EH (cell line): ENCODE measurements at places on chromosomes 12 and 14.

GRCh38 chr12:5480218-5480937, 48.5 kb downstream of the NTF3 start:
- DNase-seq = peak; percentile 46

DNA sequence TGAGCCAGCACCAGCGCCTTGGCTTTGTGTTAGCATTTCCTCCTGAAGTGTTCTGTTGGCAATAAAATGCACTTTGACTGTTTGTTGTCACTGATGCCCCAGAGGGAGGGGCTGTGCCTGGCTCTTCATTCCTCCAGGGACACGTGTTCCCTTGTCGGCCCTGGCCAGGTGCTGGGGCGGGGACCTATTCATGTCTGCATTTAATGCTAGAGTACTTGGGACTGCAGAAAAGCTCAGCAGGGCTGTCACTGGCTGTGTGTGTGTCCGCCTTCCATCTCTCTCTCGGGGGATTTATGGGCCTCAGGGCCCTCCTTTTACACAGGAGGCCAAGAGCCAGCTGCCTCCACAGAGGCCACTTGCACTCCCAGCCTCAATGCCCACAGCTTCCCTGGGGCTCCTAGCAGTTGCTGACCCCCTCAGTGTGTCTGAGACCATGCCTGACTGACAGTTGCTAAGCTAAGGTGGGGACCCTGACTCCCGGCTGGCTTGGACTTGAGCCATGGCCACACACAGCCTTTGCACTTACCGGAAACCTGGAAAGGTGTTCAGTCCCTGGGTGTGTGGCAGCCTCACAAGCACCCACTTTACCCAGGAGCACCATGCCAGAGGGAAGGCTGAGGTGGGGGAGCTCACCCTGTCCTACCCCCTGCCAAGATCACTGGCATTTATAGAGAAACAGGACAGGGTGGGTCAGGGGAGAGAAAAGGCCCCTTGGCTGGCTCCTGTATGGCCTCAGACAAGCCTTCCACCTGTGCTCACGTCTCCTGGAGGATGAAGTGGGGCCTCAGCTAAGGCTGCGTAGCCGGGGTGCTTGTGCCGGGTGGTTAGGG, 27.8 kb downstream of the HIP1R start:
- no peak for DNase-seq

GRCh38 chr12:121792607-121793439, 665 bp downstream of the RHOF start:
- no peak for DNase-seq

- DNase-seq = no peak
Observed at GRCh38 chr12:96241431-96241830, 47.3 kb downstream of the ELK3 start.

- DNase-seq = no peak
Observed at GRCh38 chr12:96224219-96224615, 30.0 kb downstream of the ELK3 start.

DNA sequence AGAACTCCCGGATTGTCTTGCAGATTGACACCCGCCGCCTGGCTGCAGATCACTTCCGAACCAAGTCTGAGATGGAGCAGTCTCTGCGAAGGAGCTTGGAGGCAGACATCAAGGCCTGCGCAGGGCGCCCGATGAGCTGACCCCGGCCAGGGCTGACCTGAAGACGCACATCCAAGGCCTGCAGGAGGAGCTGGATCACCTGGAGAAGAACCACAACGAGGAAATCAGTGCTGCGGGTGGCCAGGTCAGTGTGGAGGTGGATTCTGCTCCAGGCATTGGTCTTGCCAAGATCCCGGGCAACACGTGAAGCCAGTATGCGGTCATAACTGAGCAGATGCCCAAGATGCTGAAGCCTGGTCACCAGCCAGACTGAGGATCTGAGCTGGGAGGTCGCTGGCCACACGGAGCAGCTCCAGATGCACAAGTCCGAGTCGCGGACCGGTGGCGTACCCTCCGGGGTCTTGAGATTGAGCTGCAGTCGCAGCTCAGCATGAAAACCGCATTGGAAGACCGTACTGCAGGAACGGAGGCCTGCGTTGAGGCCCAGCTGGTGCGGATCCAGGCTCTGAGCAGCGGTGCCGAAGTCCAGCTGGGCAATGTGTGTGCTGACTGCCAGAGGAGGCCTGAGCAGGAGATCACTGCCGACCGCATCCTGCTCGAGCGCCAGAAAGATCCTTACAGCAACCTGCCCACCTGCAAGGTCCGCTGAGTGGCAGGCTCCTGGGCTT, 12.4 kb upstream of the A2M start:
- no peak for DNase-seq

DNA sequence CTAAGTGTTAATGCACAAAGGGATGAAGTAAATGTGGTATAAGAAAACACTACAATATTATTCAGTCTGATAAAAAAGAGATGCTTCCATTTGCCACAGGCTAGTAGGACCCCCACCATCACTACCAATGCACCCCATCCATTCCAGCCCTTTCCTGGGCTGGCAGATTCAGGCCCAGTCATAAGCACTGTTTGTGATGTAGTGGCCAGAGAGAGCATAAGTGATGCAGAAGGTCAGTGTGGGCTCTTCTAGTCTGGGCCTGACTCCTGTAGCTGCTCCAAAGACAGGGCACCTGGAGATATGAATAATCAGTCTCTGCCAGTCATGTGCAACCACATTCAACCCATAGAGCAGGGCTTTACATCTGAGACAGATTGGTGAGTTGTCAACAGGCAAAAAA, 1294.7 kb downstream of the TMEM121 start:
- DNase-seq = no peak

- DNase-seq = no peak
Observed at GRCh38 chr12:124561231-124561630, 6.2 kb downstream of the NCOR2 start.

DNA sequence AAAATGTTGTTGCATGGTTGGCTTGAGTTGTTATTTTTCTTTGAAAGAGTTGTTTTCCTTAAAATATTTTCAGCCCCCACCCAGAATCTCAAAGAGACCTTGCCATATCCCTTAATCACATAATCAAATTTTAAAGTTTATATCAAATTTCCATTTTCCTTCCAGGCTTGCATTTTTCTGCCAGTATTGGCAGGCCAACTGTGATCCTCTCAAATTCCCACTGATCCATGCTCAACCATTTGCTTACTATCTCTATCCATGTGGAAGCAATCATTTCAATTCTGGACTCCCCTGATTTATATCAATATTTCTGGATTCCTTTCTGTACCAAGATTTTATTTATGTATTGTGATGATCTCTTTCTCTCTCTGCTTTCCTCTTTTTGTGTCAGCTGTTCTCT, 64.2 kb upstream of the PYGL start:
- no peak for DNase-seq

DNA sequence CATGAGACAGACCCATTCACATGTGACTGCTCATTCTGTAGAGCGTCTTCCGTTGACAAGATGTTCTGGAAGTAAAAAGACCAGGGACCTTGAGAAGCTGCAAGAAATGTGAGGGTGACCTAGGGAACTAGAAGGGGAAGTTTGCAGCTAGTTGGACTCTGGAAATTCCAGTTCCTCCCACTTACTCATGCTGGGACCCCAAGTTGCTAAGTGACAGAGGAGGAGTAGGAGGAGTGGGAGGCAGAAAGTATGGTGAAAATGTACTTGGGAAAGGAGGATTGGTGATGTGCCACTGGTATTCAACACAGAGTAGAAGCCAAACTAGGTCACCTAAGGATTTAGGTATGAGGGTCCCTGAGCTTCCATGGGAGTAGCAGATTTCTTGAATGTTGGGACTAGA, 132.4 kb downstream of the KCNA5 start:
- no peak for DNase-seq

DNA sequence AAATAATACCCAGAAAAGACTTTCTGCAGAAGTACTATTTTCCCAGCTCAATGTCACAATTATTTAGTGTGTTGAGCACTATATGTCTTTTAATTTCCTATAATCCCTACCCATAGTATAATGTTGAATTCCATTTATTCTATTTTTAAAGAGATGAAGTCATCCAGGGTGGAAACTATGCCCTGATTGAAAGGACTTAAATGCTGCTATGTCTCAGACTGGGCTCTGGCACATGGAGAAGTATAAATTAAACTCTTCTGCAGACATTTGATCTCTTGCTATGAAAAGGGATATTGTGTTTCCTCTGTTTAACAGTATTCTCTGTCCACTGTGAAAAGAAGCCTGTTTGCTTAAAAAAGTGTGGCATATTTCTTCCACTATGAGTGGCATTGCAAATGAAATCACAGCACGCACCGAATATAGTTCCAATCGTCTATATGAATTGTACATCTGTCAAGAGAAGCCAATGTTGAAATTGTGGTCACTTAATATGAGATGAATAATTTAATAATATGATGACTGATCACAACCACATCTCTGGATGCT, 192.3 kb downstream of the BCAT1 start:
- no peak for DNase-seq

GRCh38 chr14:63632932-63633514, 8.6 kb downstream of the WDR89 start:
- peak; percentile 46 for DNase-seq

- no peak for DNase-seq
Observed at GRCh38 chr12:66899588-66899987, 220.7 kb upstream of the GRIP1 start.

DNA sequence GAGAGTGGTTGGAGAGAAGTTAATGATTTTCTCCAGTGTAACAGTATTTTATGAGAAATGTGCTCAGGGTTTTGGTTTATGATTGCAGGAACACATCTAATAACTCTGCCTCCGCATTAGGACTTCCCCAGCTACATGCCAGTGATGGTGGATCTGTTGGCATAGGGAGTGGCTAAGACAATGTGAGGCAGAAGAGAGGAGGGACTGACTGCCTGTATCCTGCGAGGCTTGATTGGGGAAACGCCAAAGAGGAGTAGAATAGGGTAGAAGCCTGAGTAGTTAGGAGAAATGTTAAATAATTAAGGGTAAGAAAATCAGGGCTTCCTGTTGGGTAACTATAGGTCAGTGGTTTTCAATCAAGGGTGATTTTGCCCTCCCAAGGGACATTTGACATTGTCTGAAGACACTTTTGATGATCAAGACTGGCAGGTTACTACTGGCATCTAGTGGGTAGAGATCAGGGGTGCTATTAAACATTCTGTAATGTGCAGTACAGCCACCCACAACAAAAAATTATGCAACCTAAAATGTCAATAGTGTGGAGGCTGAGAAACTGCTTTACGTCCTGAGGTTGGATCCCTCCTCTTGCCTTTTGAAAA, 12.8 kb downstream of the TDG start:
- DNase-seq = no peak

DNA sequence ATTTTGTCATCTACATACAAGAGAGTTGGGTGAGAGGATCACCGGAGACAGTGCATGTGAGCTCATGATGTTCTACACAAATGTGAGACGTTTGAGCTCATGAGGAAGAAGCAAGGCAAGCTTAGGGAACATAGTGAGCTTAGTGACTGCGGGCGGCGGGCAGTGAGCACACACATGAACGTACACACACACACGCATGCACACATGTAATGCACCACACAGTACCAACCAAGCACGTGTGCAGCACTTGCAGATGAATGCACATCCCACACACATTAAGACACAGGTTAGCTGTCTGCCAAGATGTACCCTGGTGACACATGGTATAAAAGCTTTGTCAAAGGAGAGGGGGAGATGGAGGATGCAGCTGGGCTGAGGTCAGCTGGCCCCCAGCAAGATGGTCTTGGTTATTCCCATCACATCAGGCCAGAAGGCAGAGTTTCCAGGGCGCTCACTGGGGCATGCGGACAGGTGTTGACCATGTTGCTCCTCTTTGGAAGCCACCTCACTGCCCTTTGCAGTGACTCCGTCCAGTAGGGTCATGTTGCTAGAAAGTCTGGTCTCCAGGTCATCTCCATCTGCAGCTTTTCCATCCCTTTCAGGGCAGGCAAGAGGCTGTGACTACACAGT, 8.7 kb upstream of the CACNA2D4 start:
- no peak for DNase-seq
